Erythroblast (primary cell): ENCODE measurements at places on chromosomes 16 and 17.

- no peak for DNase-seq
These were observed 796.0 kb upstream of the CDH8 start for GRCh38 chr16:62832214-62832613.

DNA sequence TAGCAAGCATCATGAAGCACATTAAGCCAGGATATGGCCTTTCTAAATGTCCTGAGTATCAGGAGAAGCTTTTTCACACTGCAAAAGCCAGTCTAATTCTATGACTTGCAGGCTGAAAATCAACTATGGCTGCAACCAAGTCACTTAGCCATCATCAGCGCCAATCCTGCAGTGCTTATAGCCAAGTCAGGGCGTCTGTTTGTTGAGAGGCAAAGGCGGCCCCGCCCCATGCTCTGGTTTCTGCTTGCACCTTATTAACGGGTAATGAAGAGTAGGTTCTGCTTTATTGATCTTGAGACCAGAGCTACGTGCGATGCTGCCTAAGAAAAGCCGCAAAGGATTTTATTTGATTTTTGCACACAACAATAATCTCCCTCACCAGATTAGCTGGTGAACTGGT, 88.4 kb downstream of the CDH13 start:
- no peak for DNase-seq

- no peak for DNase-seq
These were observed 158.3 kb downstream of the NTN1 start for GRCh38 chr17:9179602-9180001.

GRCh38 chr17:77839698-77840512, 118.6 kb upstream of the TNRC6C start:
- peak; percentile 70 for DNase-seq

DNA sequence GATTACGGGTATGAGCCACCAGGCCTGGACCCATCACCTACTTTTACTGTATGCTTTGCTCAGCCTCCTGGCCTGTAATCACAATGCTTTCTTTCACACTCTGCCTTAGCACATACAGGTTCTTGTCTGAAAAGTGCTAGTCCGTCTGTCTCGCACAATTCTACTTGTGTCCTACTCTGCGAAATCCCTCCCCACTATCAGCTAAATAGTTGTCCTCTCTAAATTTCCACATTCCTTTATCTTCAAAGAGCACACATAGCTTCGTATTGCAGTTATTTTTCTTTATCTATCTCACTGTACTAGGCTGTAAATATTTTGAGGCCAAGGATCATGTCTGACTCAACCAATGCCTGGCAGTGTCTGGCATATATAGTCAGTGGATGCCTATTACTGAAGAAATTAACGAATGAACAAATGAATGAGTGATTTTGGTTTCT, 38.5 kb upstream of the ETV4 start:
- no peak for DNase-seq

GRCh38 chr16:72111657-72112451, 18.2 kb downstream of the DHX38 start:
- peak; percentile 44 for DNase-seq

- DNase-seq = peak; percentile 27
These were observed 2.8 kb downstream of the CAPN15 start for GRCh38 chr16:530111-530817.

GRCh38 chr16:72911971-72912370, 136.0 kb downstream of the ZFHX3 start:
- no peak for DNase-seq

DNA sequence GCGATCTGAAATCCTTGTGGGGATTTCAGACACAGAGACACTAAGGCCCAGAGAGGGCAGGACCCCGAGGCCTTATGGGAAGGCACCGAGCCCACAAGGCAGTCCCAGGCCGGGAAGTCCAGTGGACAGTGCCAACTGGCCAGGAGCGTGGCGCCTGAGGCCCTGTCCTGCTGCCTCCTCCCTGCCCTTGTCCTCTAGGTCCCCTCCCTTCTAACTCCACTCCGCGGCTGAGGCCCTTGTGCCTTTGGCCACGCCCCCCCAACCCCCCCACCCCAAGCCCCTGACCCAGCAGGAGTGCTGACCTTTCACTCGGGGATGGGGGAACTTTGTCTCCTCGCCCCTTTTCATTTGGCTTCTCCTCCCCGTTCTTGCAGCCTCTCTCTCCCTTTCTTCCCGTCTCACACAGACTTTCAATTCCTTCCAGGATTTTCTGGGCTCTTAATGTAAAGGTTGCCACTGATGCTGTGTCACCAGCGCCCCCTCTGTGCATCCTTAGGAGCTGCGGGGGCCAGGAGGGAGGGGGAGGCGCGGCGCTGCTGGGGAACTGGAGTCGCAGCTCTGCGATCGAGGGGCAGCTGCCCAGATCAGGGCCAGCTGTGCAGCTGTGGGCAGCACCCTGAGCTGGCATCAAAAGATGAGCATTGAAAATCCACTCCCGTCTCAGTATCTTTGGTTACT, 29.1 kb downstream of the CRHR1 start:
- DNase-seq = peak; percentile 17

GRCh38 chr16:78930561-78930960, 670.0 kb downstream of the MAF start:
- DNase-seq = no peak

DNA sequence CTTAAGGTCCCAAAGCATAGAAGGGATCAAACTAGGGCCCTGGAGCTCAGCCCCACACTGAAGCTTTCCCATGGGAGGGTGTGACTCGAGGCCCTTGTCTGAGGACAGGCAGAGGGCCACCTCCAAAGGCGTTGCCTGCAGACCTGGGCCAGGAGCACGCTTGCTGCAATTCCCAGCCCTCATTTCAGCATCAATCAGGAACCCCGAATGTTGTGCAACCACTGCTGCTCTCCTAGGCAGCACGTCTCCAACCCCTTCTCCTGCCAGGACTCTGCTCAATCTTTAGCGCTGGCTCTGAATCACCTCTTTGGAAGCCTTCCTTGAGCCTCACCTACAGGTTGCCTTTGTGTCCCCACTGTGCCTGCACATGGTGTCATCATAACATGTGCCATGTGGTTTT, 14.0 kb upstream of the ATP2C2 start:
- DNase-seq = no peak

DNA sequence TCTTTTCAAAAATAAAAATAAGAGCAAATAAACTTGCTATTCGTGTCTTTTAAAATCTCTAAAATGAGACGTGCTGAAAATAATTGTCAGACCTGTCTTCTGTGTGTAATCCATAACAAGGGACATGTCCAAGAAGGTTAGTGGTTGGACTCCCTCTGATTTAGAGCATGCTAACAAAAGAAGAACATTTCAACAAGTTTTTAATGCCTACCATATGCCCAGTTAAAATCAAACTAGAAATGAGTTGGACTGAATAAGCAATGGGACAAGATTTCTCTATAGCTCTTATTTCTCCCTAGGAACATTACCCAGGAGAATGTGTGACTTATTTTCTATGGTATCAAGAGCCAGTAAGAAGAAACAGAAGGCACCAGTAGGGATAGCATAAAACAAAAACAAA, 689.7 kb upstream of the SOX9 start:
- no peak for DNase-seq

- DNase-seq = no peak
These were observed 64.6 kb downstream of the FTO start for GRCh38 chr16:53768593-53768992.

DNA sequence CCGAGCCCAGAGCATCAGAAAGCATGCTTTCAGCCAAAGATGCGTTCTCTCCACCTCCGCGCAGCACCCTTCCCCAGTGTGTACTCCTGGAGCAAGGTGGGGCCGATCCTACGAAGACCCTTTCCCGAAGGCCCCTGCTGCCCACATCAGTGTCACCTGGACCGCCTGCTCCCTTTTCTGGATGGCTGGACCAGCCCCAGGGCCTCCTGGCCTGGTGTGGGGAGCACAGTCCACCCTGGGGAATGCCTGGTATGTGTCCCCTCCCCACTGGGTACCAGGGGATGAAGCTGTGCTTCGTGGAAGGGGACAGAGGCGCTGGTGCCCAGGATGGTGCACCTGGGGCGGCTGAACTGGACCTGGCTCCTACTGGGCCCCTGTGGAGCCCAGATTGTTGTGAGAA, 173.8 kb downstream of the SEC14L1 start:
- DNase-seq = no peak

DNA sequence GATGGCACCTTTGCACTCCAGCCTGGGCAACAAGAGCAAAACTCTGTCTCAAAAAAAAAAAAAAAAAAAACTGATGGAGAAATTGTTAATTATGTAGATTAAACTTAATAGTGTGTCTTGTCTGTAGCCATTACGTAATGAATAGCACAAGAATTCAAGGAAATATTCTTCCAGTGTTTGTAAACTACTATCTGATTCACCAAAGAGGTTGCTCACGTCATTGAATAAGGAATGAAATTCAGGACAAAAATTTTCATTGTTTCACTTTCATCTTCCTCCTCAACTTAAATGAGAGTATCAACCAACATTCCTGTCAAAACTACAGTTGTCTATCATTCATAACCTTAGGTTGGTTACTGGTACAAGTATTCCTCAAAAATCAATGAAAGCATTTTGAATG, 30.7 kb upstream of the MYO18A start:
- no peak for DNase-seq

DNA sequence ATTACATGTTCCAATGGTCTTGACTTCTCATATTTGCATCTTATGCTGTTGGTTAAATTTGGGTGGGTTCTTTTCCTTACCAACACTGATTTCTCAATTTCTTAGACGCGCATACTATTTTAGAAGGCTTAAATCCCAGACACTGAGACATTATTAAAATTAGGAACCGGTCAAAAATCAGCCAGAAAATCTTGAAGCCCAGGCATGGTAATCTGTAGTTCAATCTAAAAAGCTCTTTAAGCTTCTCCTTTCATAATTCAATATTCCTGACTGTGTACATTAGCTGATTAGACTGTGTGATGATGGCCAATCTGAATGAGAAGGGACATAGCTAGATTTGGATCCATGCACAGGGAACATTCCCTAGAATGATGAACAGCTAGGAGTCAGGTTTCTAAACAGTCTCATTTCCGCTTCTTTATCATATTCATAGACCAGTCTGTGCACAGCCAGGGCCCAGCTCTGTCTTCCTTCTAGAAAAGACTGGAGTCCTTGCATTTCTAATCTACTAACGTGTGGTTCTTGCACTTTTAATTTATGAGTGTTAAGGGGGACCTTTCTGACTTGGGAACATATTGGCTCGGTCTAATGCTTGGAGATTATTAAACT, 189.3 kb downstream of the AATF start:
- DNase-seq = no peak

DNA sequence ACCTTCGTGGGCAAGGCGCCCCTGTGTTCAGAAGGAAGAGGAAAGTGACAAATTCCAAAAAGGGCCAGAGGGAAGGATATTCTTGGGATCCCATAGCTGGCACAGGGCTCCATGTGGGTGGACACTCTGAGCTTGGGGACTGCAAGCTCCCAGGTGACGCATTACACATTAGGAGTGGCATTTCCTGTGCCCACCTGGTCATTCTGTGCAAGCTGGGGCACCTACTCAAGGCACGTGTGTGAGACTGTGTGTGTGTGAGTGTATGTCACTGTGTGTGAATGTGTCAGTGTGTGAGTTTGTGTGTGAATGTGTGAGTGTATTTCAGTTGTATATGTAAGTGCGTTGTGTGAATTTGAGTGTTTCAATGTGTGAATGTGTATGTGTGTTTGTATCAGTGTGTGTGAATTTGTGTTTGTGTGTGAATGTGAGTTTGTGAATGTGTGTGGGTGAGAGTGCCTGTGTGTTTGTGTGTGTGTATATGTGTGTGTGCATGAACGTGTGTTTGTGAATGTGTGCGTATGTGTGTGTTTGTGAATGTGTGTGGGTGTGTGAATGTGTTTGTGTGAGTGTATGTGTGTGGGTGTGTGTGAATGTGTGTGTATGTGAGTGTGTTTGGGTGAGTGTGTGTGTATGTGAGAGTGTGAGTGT, 1.6 kb upstream of the CD300A start:
- DNase-seq = no peak

- DNase-seq = peak; percentile 78
These were observed 55.3 kb downstream of the WDR45B start for GRCh38 chr17:82592767-82593589.

GRCh38 chr17:61322325-61323002, 77.2 kb upstream of the TBX2 start:
- no peak for DNase-seq

- peak; percentile 44 for DNase-seq
These were observed 56.0 kb downstream of the TNFRSF13B start for GRCh38 chr17:16915752-16916556.

- peak; percentile 8 for DNase-seq
These were observed 7.1 kb downstream of the IGSF6 start for GRCh38 chr16:21645261-21645721.

- DNase-seq = no peak
These were observed 58.3 kb downstream of the TMEM186 start for GRCh38 chr16:8739151-8739550.

DNA sequence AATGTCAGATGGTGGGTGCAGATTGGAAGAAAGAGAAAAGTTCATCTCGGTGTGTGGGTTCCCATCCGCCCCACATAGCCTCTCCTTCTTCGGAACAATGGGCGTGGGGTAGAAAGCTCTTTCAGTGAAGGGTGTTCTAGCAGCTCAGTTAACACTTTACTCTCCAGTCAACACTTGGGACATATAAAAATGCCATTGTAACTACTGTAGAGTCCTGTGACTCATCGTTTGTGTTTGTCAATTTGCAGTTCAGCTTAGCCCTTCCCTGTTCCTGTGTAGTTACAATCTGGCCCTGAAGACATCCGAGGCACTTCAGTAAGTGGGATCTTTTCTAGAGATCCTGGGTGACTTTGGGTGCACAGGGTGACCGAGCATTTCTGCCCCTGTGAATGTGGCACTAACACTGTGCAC, 11.5 kb upstream of the CLEC18C start:
- DNase-seq = no peak

- no peak for DNase-seq
These were observed 182.3 kb downstream of the AATF start for GRCh38 chr17:37130984-37131446.

DNA sequence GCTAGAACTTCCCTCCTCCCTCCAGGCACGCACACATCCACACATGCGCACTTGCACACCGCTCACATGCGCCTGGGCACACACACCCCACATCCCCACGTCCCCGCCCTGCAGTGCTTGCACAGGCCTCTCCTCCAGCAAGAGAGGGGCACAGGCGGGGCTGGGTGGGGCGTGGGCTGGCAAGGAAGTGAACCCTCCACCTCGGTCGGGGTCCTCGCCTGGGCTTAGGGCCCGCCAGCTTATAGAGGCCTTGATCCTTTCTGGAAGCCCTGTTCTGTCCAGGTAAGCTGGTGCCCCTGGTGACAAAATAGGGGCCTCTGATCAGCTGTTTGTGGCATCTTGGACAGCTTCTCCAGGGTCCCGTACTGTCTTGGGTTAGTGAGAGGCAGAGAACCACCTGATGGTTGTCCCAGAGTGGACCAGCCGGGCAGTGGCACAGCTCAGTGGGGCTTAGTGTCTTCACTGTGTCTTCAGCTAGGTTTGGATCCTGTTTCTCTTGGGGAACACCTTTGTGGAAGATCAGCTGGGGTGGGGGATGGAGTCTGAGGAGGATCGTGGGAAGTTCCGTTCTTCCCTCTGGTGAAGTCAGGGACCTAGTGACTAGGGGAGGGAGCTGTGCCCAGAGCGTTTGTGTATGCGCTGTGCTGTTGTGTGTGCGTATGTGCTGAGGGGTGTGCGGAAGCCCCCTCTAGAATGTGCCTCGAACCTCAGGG, 12.1 kb downstream of the TBX4 start:
- no peak for DNase-seq
